ENCODE measurements at places on chromosomes 1 and 21.

GRCh38 chr1:81220614-81221071 lies 580.1 kb upstream of the ADGRL2 start:
- no peak for DNase-seq

DNA sequence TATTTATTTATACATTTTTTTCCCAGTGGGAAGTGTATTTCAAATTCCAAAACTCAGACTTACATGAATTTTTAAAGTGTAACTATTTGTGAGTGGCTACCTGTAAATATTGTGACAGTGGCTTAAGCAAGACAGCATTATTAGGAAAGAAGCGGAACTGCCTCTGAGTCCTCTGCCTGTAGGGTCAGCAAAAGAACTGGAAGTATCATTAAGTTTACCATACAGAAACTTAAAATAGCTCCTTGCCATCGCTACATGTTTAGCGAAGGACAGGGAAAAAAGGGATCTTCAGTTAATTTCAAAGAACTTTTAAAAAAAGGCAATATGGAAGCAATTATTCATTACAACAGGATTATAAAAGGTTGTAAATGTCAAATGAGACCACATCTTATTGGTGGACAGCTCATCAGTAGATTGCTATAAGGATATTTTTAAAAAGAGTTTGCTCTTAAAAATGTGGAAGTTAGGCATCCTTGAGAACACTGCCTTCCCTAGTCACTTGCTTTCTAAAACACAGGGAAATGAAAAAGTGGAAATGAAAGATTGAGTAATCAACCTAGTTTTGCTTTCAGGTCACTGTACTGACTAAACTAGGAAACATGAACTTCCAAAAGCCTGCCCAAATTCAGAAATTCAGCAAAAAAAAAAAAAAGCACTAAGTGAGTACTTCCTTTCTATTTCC lies 39.2 kb downstream of the NSL1 start:
- DNase-seq, result no peak

GRCh38 chr1:223765719-223766340 lies 53.5 kb downstream of the CAPN2 start:
- DNase-seq, result no peak

GRCh38 chr1:241591317-241591716 lies 48.9 kb downstream of the CHML start:
- DNase-seq, result no peak

DNA sequence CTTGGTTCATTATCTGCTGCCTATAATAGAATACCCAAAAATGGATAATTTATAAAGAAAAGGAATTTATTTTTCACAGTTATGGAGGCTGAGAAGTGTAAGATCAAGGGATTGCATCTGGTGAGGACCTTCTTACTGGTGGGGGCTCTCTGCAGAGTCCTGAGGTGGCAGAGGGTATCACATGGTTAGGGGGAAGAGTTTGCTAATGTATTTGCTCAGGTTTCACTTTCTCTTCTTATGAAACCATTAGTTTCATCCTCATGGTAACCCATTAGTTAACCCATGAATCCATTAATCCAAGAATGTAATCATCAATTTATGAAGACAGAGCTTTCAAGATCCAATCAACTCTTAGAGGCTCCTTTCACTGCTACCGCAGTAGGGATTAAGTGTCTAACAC lies 120.6 kb downstream of the DNM3 start:
- DNase-seq, result no peak

DNA sequence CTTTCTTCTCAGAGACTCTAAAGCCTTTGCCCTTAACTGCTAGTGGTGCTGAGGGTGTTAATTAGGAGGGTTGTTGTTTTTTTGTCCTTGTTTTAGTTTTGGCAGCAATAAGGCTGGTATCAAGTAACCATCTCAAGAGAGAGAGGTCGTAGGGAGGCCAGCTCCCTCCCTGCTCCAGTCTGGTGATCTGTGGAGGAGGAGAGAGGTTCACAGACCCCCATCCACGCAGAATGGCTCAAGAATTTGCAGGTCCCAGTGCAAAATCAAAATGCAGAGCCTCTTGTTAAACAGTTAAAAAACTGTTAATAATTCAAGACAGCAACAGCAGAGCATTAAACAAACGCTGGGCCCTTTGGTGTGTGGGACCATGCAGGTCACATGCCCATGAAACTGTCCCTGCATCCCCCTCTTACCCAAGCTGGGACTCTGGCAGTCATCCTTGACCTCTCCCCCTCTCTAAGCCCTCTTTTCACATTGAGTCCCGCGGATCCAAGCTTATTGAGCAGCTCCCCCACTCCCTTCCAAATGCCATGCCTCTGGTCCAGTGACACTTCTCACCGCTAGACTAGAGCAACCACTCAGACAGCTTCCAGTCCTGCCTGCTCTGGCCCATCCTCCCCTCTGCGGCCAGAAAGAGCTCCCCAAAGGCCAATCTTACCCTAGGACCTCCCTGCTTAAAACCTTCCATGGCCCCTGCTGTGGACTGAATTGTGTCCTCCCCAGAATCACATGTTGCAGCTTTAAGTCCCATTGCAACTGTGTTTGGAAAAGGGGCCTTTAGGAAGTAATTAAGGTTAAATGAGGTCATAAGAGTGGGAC lies 47.7 kb upstream of the RPL11 start:
- DNase-seq, result no peak

DNA sequence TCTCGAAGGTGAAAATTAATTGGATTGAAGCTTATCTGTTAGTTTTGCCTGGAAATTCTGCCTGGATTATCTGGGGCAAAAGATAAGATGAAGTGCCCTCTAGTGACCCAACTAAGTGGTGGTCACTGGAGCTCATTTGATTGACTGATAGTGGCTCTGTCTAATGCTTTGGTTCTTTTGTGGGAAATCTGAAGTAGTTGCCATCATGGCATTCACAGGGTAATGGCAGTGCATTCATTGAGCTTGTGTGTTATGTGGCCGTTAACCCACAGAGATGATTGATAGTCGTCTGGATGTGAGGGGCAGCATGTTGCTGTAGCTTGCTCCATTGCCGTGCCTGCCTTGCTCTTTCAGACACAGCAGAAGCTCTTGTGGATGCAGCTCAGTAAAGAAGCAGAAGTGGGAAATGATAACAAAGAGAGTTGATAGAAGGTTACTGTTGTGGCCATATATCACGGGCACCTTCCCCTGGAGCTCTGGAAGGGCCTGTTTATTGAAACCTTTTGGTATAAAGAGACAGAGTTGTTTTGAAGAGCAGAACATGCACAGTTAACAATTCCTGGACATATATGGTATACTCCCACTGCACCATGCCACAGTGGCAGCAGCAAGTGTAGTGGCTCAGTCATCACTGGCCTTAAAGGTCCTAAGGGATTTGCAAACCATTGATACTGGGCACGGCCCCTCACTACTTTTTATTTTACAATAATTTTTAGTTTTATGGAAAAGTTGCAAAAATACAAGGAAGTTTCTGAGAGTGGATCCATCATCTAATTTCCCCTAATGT lies 42.0 kb downstream of the CXADR start:
- no peak for DNase-seq

- no peak for DNase-seq
Observed at GRCh38 chr1:164654200-164654599, 95.2 kb downstream of the PBX1 start.

DNA sequence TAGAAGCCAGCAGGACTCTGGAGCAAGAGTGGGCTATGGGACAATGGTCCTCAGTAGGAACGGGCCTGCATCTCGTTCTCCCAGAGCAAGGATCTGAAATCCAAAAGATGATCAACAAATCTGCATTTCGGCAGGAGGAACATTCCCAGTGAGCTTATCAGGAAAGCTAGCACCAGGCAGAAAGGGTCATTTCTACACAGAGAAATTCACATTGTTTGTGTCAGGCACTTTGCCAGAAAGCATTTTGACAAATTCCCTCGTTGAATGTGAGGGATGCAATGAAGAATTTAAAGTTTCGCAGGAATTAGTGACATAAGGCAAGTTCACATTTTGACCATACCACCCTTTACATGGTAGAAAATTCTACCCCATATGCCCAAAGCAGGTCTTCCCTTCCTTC lies 31.6 kb upstream of the ETS2 start:
- no peak for DNase-seq

Data from fibroblast of skin of left biceps (primary cell).